ENCODE measurements at places on chromosomes 3 and 15.

- no peak for DNase-seq
Measured at GRCh38 chr3:87732294-87732693, 326.5 kb downstream of the CGGBP1 start.

GRCh38 chr15:68706256-68706655 is 114.4 kb downstream of the ANP32A start:
- no peak for DNase-seq

DNA sequence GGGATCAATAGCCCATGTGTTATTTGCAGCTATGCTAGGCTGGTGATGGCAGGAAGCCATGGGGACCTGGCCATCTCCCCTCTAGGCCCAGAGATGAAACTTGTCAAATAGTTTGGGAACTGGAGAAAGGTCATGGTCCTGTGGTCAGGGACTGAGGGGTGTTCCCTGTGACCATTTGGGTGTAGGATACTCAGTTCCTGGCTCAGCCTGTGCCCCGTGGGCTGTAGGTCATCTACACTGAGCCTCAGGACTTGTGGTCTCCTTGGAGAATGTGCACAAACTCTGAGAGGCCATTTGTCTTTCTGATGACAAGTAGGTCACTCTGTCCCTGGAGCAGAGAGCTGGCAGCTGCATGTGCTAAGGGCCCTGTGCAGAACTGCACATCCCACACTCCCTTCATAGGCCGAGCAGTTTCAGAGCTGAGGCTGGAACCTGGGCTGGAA is 17.5 kb downstream of the GASK1A start:
- no peak for DNase-seq

GRCh38 chr3:79354179-79354688 is 413.6 kb downstream of the ROBO1 start:
- no peak for DNase-seq

DNA sequence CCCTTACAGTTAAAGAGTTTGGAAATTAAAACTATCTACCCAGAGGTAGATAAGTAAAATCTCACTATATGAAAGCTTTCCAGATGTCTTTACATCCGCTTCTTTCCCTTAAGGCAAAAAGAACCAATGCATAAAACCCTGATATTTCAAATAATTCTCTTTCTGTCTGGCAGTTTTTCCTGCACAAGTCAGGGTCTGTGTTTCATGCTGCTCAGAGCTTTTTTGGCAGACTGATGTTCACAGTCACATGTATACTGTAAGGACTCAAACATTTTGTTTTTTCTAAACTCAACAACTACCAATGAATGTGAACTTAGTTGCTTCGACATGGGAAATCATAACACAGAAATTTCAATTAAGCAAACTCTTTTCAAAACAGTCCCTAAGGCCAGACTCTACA is 988.4 kb downstream of the EPHA3 start:
- no peak for DNase-seq

- DNase-seq: no peak
Measured at GRCh38 chr15:101020945-101021344, 101.8 kb downstream of the LRRK1 start.

DNA sequence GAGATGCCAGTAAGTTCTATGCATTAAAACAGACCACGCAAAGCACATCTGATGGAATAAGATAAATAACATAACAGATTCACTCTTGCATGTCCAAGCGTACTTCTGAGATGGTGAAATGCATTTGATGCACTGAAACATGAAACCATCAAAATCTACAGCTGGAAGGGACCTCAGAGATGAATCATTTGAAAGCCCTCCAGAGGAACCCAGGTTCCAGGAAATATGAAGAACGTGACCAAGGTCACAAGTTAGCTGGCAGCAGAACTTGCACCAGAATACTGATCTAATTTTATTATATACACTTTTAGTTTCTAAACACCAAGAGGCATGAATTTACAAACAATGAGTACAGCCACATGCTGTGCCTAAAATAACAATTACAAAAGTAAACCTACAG is 957.1 kb downstream of the FHIT start:
- DNase-seq: no peak

DNA sequence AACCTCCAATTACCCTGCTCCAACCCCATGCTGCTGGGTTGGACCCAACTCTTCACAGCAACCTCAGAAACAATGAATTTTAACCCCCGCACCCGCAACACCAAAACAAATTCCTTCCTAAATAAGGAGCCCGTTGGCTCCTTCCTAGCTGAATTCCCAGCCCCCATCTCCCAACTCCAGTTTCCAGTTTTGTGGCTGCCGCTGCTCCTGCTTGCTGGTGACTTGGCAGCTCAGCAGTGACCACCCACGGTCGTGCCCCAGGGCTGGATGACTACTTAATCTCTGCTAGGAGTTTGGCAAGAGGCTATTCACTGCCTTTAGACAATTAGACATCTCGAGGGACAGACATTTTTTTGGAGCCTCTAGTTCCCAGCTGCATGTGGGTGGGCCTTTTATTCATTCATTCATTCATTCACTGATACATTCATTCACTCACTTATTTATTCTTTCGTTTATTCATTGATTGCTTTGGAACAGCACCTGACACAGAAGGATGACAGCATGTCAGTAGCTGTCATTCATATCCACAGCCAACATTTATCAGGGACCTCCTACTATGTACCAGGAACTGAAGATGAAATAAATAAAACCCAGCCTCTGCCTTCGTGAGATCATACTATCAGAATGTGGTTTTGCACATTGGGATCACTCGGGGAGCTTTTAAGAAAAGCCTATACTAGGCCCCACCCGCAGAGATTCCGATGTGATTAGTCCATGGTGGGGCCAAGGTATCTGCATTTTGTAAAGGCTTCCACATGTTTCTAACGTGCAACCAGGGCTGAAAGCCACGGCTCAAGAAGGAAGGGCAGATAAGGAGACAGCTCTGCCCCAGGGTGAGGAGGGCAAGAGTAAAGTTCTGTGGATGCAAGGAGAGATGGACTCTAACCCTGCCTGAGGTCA is 256.5 kb downstream of the SHQ1 start:
- DNase-seq: no peak

All from GM12864 (cell line).